GM23338 (cell line): ENCODE measurements at places on chromosomes 5 and 9.

- no peak overlapping the region for H3K27ac ChIP-seq
- H3K27me3 ChIP-seq = no peaks in the 10 kb centered on the region
- peaks cover 27% of the 10 kb centered on the region for H3K4me1 ChIP-seq
- H3K4me3 ChIP-seq = no peak overlapping the region
- DNase-seq = no peak
- no peaks in the 10 kb centered on the region; the same call in 1 of the 2 replicates for H3K36me3 ChIP-seq
Observed at GRCh38 chr5:172875505-172876279, 41.6 kb downstream of the ERGIC1 start.

GRCh38 chr9:135486267-135487065, 6.9 kb downstream of the PPP1R26 start:
- no peak overlapping the region for H3K4me3 ChIP-seq
- H3K4me1 ChIP-seq = peaks cover 5% of the 10 kb centered on the region; the same call in 1 of the 2 replicates
- H3K36me3 ChIP-seq = peaks cover 7% of the 10 kb centered on the region; the same call in 1 of the 2 replicates
- DNase-seq = no peak
- no peak overlapping the region for H3K27ac ChIP-seq

DNA sequence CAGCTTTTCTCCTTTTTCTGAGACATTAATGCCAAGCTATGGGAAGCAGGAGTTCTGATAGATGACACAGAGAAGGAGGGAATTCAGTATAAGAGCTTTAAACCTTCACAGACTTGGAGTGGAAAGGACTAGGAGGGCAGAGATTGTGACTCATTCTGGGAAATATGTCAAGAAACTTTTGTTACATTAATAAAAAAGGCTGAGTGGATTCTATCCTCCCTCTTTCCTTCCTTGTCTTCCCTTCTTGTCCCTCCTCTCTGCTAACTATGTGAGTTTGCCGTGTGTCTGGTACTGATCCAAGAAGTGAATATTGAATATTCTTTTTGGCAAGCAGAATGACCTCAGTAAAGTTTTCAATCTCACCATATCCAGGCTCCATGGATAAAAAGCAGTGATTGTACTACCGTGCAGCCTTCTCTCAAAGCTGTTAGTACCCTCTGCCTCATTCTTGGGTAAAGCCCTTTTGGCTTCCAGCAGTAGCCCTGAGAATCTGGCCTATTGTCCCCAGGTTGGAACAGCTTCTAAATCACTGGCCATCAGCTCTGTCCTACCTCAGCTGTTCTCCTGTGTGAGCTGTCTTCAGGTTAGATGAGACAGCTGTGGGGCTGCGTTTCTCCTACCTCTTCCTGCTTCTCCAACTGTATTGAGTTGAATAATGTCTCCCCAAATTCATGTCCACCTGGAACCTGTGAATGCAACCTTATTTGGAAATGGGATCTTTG, 73.9 kb downstream of the ATG10 start:
- DNase-seq = no peak
- no peak overlapping the region for H3K27ac ChIP-seq
- no peaks in the 10 kb centered on the region for H3K27me3 ChIP-seq
- peaks cover 9% of the 10 kb centered on the region for H3K36me3 ChIP-seq
- H3K4me1 ChIP-seq = no peaks in the 10 kb centered on the region

DNA sequence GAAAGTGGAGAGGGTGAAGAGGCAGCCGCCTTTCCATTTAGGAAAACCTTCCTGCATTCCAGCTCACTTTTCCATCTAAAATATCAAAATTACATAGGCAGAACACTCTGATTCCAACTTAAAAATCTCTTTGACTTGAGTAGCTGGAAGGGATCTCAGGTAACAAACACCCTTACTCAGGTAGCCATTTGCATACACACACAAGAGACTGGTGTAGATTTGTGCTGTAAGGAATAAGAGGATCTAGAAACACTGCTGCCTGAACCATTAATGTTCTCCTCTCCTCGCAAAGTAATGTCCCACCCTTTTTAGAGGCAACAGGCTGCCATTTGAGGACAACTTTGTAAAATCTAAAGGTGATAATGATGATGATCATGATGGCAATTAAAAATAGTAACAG, 53.5 kb downstream of the BNC2 start:
- DNase-seq = peak; percentile 44
- no peaks in the 10 kb centered on the region for H3K36me3 ChIP-seq
- H3K4me1 ChIP-seq = peaks cover 29% of the 10 kb centered on the region
- H3K27me3 ChIP-seq = no peaks in the 10 kb centered on the region
- H3K27ac ChIP-seq = peak overlapping the region; percentile 33; the same call in 1 of the 2 replicates

GRCh38 chr9:38254756-38255155, 137.7 kb upstream of the ALDH1B1 start:
- no peak overlapping the region for H3K27ac ChIP-seq
- DNase-seq = no peak
- H3K4me1 ChIP-seq = no peaks in the 10 kb centered on the region

GRCh38 chr9:34363619-34364351, 12.9 kb downstream of the MYORG start:
- H3K4me1 ChIP-seq = peaks cover 26% of the 10 kb centered on the region
- no peaks in the 10 kb centered on the region for H3K27me3 ChIP-seq
- H3K4me3 ChIP-seq = peak overlapping the region; percentile 17; the same call in 1 of the 2 replicates
- peak; percentile 63 for DNase-seq

DNA sequence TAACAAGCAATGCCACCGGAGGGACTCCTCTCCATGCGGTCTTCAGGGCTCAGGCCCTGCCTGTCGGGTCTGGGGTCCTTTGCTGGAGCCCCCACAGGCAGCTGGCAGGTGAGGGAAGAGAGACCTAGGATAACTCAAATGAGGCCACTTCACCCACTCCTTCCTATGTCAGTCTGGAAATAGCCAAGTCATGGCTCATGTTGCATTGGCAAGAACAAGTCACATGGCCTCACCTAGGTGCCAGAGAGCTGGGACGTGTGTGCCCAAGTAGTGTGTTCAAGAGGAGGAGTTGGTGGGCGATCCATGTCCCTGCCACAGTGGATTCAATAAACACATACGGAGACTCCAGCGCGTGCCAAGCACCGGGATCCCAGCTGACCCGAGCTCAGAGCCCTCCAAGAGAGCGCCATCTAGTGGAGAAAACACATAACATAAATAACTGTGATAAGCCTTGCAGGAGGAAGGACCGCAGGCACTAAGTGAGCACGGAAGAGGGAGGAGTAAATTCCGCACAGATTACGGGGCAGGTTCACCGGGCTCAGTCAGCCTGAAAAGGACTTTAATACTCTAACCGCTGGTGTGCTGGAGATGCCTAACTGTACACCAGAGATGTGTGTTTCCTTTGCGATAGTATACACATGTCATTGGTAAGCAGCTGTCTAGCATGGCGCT, 580.8 kb downstream of the CCDC171 start:
- no peak overlapping the region for H3K4me3 ChIP-seq
- H3K27me3 ChIP-seq = no peaks in the 10 kb centered on the region
- H3K36me3 ChIP-seq = no peaks in the 10 kb centered on the region
- peak; percentile 95 for DNase-seq
- H3K4me1 ChIP-seq = no peaks in the 10 kb centered on the region

DNA sequence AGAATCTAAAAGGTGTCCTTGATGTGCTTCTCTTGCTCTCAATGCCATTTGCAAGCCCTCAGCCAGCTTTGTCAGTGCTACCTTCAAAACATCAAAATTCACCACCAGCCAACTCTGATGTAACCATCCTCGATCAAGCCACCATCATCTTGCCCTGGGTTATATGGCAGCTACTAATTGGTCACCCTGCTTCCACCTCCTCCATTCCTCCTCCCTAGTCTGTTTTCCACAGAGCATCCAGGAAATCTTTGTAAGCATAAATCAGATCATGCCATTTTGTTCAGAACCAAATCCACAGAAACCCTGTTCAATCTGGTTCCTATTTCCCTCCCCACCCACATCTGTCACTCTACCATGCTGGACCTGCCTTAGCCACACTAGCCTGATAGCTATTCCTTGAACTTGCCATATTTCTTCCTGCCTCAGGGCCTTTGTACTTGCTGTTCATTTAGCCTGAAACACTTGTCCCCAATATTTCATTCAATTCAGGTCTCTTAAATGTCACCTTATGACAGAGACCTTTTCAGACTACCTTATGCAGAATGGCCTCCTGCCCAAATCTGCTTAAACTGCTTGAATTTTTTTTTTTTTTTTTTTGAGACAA, 1.9 kb upstream of the B4GALT1 start:
- no peaks in the 10 kb centered on the region for H3K36me3 ChIP-seq
- H3K4me1 ChIP-seq = peaks cover 12% of the 10 kb centered on the region; the same call in 1 of the 2 replicates
- no peak overlapping the region for H3K4me3 ChIP-seq

GRCh38 chr5:72848474-72849428, 32.3 kb downstream of the TNPO1 start:
- DNase-seq = peak; percentile 58
- no peaks in the 10 kb centered on the region for H3K27me3 ChIP-seq
- peaks cover 10% of the 10 kb centered on the region; the same call in 1 of the 2 replicates for H3K36me3 ChIP-seq
